Progenitor cell of endocrine pancreas (in vitro differentiated cells): ENCODE measurements at places on chromosomes 4 and X.

DNA sequence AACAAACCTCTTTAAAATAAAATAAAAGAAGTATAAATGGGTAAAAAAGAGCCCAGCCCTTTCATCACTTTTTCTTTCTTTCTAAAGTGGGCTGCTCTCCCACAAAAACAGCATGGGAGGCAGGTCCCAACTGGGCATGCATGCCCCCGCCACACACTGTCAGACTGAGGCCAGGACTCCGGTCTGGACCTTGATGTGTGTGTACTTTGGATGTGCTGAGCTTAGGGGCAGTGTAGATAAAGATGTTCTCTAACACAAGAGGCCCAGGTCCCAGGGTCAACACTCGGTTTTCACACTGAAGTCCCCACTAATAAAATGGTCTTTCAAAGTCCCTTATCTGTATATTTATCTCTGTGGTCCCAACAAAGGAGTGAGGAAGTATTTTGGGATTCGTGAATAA lies 44.4 kb downstream of the ADGRA3 start:
- DNase-seq: no peak

DNA sequence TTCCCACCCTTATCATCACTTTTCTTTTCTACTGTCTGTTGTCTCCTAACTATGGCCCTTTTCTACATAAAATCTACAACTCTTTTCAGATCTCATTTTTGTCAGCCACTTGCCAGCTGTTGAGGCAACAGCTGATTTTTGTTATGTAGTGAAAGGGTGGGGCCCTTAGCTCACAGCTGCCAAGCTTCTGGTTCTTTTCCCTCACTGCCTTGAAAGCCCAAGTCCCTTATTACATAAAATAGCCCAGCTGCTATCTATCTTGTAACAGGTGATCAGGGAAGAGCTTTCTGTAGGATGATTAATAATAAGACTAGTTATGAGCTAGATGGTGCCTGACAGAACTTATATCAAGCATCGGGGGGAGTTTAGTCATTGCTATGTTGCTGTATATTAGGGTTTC lies 45.9 kb downstream of the ADGRL3 start:
- no peak for DNase-seq

DNA sequence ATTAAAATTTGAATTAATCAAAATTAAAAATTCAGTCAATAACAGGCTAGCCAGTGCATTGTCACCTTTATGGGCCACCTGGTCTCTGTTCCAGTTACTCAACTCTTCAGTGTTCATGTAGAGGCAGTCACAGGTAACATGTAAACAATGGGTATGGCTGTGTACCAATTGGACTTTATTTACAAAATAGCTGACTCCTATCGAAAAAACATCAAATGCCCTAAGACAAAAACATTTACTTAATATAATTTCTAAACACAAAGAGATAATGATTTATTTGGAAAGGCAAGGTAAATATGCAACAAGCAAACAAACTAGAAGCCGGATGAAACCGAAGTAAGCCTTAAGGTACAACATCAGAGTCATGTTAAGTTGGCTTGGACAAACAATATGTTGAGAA lies 8.8 kb downstream of the TMEM150C start:
- DNase-seq: no peak

GRCh38 chrX:117743469-117744251 lies 372.9 kb downstream of the KLHL13 start:
- no peak for DNase-seq

DNA sequence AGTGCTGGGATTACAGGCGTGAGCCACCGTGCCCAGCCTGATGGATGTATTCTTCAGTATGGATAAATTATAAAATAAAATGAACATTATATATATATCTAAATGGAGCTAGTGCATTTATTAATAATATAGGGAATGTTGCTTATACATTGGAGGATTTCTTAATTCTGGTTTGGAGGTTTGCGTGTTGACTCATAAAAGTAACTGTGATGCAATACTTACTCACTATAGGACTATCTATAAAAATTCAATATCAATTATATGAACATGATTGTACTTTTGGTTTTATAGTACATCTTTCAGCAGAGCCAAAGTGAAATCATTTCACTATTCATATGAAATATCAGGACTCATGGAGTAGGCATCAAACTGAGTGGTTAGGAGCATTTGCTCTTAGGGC lies 3.2 kb upstream of the AREG start:
- no peak for DNase-seq

DNA sequence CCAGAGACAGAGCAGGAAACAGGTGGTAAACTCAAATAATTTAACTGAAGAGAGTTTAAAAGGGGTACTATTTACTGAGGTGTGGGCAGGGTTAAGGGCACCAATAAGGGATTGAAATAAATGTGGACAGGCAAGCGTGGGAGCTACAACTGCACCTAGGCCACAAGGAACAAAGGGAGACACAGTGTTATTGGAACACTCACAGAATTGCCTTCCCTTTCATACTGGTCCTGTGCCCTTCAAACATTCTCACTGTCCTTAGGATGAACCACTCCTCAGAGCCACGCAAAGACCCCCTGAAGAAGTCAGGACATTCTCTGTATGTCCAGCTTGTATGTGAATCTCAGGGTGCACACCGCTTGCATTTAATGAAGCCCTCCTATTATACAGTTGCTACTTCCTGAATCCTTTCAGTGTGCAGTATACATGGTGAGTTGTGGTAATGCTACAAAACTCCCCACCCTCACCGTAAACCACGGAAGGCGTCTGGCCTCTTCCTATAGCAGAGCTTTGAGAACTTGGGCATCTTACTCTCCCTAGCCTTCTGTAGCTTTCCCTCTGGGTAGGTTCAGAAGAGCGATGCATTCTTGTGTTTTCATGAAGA lies 9.6 kb upstream of the MRPL1 start:
- no peak for DNase-seq

DNA sequence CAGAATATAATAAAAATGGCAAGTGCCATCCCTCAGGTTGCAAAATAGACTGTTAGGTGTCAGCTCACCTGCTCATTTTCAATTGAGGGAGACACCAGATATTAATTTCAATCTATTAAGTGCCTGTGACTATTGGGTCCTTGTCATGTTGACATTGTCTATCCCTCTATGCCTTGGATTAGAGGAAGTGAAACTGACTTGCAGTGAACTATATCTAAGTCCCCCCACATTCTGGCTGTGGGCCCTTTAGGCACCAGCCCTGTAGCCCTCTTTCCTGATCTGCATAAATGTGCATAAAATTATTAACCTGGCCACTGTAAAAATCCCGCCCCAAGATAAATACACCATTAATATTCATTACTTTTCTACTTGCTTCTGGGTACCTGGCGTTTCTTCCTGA lies 293.0 kb upstream of the CLNK start:
- no peak for DNase-seq

DNA sequence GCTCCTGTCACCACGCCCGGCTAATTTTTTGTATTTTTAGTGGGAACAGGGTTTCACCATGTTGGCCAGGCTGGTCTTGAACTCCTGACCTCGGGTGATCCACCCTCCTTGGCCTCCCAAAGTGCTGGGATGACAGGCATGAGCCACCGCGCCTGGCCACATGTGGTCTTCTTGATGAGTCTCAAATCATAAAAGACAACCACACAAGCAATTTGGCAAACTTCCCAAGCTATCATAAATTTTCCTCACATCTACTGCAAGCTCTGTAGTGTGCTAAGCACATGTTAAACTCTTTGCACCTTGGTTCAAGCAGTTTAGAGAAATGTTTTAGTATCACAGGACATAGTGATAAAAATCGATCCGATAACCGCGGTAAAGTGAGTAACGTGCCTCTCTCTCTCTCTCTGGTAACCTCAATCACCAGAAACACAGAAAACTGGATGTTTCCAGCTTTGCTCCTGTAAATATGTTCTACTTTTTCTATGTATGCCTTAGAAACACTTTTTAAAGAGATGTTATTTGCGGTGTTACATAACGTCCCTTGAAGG lies 256.8 kb downstream of the DHRSX start:
- no peak for DNase-seq

DNA sequence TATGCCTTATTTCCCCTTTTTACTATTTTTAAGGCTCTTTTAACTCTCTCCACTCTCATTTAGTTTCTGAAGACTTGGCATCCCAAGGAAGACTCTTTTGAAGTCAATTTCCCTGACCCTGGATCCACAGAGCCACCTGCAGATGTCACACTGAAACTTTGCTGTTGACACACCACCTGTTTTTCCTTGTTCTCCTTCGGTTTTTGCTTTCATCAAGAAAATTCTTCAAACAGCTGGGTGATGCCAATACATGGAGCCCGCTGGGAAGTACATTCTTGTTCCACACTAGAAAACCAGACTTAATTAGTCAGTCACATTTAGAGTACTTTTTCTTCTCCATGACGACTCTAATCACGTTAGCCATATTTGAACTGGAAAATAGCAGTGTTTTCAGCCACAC lies 293.9 kb downstream of the PDGFC start:
- no peak for DNase-seq
